ENCODE measurements at places on chromosomes 7 and 10. TPM values are rescaled to one million over a fixed set of nuclear protein-coding genes. Genes with fewer than 3 reads are reported as not detected.

The TMEM176B gene
- 1.4 TPM for total RNA-seq

The GLRX3 gene
- 111 TPM for total RNA-seq

The NEUROD6 gene
- total RNA-seq: not detected

The FAM24B gene
- total RNA-seq: 2.7 TPM

The RNF148 gene
- 1.6 TPM for total RNA-seq

The CEP55 gene
- total RNA-seq: 3.5 TPM

The VIPR2 gene
- 2.4 TPM for total RNA-seq

The RPEL1 gene
- not detected for total RNA-seq

The ST7 gene
- total RNA-seq: 44.1 TPM

The AZGP1 gene
- total RNA-seq: not detected

The FEZF1 gene
- 0.28 TPM for total RNA-seq

The ZNF735 gene
- total RNA-seq: not detected

The SAMD9L gene
- 0.10 TPM for total RNA-seq

Data from endothelial cell (in vitro differentiated cells).